Osteoblast (primary cell): ENCODE measurements at places on chromosomes 3 and 15. TPM values are rescaled to one million over a fixed set of nuclear protein-coding genes. Genes with fewer than 3 reads are reported as not detected.

The ERC2 gene
- 0.36 TPM in 1 of 2 replicates, not detected in the other for total RNA-seq

The MKRN2 gene
- 36.8 and 40.9 TPM in 2 replicates for total RNA-seq

The ACAN gene
- 4.7 and 12.7 TPM in 2 replicates for total RNA-seq

The PFN2 gene
- total RNA-seq, result 183 and 204 TPM in 2 replicates

The USP8 gene
- 53.0 and 61.2 TPM in 2 replicates for total RNA-seq

The SH3GL3 gene
- 0.29 and 0.72 TPM in 2 replicates for total RNA-seq
